ENCODE measurements at places on chromosomes 3 and 15. TPM values are rescaled to one million over a fixed set of nuclear protein-coding genes. Genes with fewer than 3 reads are reported as not detected.

DNA sequence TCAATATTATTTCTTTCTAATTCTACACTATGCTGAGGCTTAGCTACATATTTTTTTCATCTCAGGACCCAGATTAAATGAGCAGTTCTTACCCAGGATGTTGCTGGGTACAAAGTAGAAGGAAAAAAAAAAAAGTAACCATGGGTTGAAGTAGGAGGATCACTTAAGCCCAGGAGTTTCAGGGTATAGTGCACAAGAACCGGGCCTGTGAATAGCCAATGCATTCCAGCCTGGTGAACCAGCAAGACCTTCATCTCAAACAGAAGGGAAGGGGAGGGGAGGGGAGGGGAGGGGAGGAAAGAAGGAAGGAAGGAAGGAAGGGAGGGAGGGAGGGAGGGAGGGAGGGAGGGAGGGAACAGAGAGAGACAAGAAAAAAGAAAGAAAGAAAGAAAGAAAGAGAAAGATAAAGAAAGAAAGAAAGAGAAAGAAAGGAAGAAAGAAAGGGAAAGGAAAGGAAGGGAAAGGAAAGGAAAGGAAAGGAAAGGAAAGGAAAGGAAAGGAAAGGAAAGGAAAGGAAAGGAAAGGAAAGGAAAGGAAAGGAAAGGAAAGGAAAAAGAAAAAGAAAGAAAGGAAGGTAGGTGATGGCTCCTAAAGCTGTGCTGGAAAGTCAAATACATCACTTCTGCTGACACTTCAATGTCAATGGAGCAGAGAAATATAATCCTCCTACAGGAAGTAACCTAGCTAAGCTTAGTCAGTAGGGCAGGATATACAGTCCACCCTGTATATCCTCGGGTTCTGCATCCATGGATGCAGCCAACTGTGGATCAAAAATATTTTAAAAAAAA is 206.8 kb upstream of the TGFBR2 start:
- no peak for DNase-seq

GRCh38 chr15:76368122-76368621 is 31.6 kb downstream of the ISL2 start:
- no peak for DNase-seq

GRCh38 chr3:170815340-170815739 is 54.7 kb downstream of the RPL22L1 start:
- DNase-seq = peak; percentile 59

The MB21D2 gene
- total RNA-seq = 18.3 TPM

The RAP2B gene
- 13.9 TPM for total RNA-seq

The EID1 gene
- 149 TPM for total RNA-seq

- DNase-seq = no peak
Observed at GRCh38 chr3:135057996-135058395, 262.9 kb downstream of the EPHB1 start.

The TASOR gene
- 56.7 TPM for total RNA-seq

GRCh38 chr15:94682171-94682570 is 450.8 kb downstream of the MCTP2 start:
- DNase-seq = no peak

DNA sequence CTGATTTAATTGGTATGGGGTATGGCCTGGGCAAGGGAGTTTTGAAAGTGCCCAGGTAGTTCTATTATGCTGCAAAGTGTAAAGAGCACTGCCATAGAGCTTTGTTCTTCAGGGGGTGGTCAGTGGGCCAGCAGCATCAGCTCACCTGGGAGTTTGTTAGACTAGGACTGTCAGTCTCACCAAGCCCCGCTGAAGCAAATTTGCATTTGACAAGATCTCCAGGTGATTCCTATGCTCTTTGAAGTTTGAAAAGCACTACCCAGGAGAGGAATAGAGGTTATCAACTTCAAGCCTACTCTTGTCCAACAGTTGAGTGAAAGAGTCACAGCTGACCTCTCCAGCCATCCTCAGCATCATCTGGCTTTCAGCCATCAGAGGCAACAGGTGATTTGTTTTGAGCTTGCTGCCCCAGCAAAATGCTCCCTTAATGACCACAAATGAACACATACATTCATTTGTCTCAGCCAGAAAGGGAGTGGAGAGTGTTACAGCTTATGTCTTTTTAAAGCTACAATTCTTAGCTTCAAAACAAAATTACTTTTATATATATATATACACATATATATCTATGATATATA is 8.0 kb downstream of the ZSCAN2 start:
- no peak for DNase-seq

- no peak for DNase-seq
Observed at GRCh38 chr15:86062646-86063243, 16.9 kb upstream of the AGBL1 start.

Measured in SJCRH30 (cell line).